Kidney (tissue), 22 donors: ENCODE measurements at places on chromosomes 6 and 20. TPM values are rescaled to one million over a fixed set of nuclear protein-coding genes. Genes with fewer than 3 reads are reported as not detected.

Gene LHFPL5
- total RNA-seq, result 0.47 TPM

Gene FAM217A
- not detected for total RNA-seq

Gene KCNQ5
- total RNA-seq, result 0.50 TPM

Gene PCMTD2
- 53.8 TPM for total RNA-seq

Gene PHACTR3
- 12.3 TPM for total RNA-seq

Gene SH3BGRL2
- total RNA-seq, result 14.6 TPM

GRCh38 chr6:166928644-166929541 is 27.5 kb downstream of the RNASET2 start:
- no peak for DNase-seq
- no peaks in the 10 kb centered on the region for H3K4me1 ChIP-seq
- no peaks in the 10 kb centered on the region for H3K36me3 ChIP-seq
- H3K27me3 ChIP-seq, result no peaks in the 10 kb centered on the region

- no peak for DNase-seq
- peaks cover 11% of the 10 kb centered on the region for H3K4me1 ChIP-seq
- no peaks in the 10 kb centered on the region for H3K27me3 ChIP-seq
- H3K27ac ChIP-seq, result no peak overlapping the region
- no peak overlapping the region for H3K4me3 ChIP-seq
- H3K36me3 ChIP-seq, result no peaks in the 10 kb centered on the region
Observed at GRCh38 chr6:167547751-167548150, 222.9 kb downstream of the TTLL2 start.

DNA sequence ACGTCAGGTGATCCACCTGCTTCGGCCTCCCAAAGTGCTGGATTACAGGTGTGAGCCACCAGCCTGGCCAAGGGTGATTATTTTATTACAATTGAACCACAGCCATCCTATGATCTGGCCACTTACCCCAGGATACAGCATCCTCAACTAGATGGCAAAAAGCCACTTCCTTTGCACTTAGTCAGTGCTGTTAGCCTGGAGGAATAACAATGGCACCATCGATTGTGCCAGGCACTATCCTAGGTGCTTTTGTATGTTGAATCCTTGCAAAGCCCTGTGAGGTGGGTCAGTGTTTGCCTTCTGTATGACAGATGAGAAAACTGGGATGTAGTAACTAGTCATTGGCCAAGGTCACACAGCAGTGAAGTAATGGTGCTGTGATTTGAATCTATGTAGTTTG is 11.2 kb upstream of the TTPAL start:
- H3K27ac ChIP-seq, result no peak overlapping the region
- no peak for DNase-seq
- no peaks in the 10 kb centered on the region for H3K4me1 ChIP-seq

- no peak for DNase-seq
- no peaks in the 10 kb centered on the region for H3K4me1 ChIP-seq
- peaks cover 10% of the 10 kb centered on the region for H3K27me3 ChIP-seq
Observed at GRCh38 chr20:56974499-56975250, 291.8 kb downstream of the BMP7 start.

GRCh38 chr20:57474816-57475215 is 50.1 kb downstream of the CTCFL start:
- H3K36me3 ChIP-seq, result no peaks in the 10 kb centered on the region
- H3K27ac ChIP-seq, result no peak overlapping the region
- H3K27me3 ChIP-seq, result no peaks in the 10 kb centered on the region
- peak; percentile 39 for DNase-seq
- H3K4me3 ChIP-seq, result no peak overlapping the region
- H3K4me1 ChIP-seq, result no peaks in the 10 kb centered on the region

GRCh38 chr20:24771542-24772061 is 177.5 kb upstream of the CST7 start:
- no peak overlapping the region for H3K4me3 ChIP-seq
- H3K27me3 ChIP-seq, result no peaks in the 10 kb centered on the region
- no peak overlapping the region for H3K27ac ChIP-seq
- DNase-seq, result no peak

- no peak for DNase-seq
- no peaks in the 10 kb centered on the region for H3K4me1 ChIP-seq
- no peak overlapping the region for H3K27ac ChIP-seq
- H3K4me3 ChIP-seq, result no peak overlapping the region
- H3K27me3 ChIP-seq, result no peaks in the 10 kb centered on the region
- H3K36me3 ChIP-seq, result no peaks in the 10 kb centered on the region
Observed at GRCh38 chr6:169555971-169556617, 145.7 kb downstream of the WDR27 start.

DNA sequence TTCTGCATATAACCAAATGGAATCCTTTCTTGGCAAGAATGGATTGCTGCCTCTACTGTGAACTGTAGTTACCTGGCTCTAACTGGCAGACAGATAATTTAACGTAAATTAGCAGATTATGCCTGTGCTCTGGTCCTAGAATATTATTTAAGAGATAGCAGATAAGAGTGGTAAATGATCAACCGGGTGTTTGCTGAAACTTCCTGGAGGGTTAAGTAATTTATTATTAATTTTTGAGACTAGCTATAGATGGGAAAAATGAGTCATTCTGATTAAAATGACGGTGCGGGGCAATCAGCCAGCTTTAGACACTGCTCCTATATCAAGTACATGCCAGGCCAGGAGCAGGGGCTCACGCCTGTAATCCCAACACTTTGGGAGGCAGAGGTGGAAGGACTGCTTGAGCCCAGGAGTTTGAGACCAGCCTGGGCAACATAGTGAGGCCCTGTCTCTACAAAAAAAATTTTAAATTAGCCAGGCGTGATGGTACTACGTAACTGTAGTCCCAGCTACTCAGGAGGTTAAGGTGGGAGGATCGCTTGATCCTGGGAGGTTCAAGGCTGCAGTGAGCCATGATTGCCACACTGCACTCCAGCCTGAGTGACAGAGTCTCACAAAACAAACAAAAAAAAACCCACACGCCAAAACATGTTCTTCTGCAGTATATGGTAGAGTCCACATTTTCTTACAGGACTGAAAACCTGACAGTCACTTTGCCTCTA is 22.6 kb downstream of the B4GALT5 start:
- peak overlapping the region; percentile 34 for H3K27ac ChIP-seq
- H3K27me3 ChIP-seq, result no peaks in the 10 kb centered on the region

GRCh38 chr6:8525370-8525769 is 90.0 kb upstream of the SLC35B3 start:
- no peak overlapping the region for H3K4me3 ChIP-seq
- DNase-seq, result no peak
- H3K27me3 ChIP-seq, result no peaks in the 10 kb centered on the region

DNA sequence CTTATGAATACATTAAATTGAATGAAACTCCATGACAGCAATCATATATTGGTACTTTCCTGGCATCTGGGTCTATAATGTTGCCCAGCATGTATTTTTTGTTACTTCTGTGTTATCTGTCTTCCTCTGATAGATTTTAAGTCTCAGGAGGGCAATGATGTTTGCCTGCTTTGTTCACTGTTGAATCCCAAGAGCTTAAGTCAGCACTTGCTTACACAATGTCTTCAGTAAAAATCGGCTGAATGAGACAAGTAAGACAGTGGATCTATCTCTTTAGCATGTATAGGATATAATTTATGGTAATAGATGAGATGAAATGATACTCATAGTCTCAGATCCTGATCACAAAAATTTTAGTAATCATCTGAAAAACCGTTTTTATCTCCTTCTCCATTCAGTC is 1034.9 kb upstream of the EPHA7 start:
- H3K4me3 ChIP-seq, result no peak overlapping the region
- no peaks in the 10 kb centered on the region for H3K36me3 ChIP-seq
- H3K27me3 ChIP-seq, result no peaks in the 10 kb centered on the region
- DNase-seq, result no peak
- H3K4me1 ChIP-seq, result no peaks in the 10 kb centered on the region
- no peak overlapping the region for H3K27ac ChIP-seq

DNA sequence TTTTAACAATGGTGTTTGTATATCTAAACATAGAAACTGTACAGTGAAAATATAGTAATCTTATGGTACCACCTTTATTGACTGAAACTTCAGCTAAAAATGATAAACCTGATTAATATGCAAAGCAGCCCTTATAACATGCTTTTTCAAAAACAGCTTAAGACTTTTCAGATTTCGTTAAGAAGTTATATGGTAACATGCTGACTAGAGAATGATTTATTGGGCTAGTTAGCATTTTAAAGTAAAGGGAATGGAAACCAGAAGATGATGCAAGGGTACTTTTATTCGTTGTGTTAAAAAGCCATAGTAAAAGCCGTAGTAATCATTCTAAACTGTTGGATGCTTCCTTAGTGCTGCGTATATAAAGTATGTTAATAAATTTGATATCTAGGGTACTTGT is 50.5 kb downstream of the CBFA2T2 start:
- no peaks in the 10 kb centered on the region for H3K4me1 ChIP-seq
- no peak overlapping the region for H3K27ac ChIP-seq
- H3K36me3 ChIP-seq, result no peaks in the 10 kb centered on the region
- no peak overlapping the region for H3K4me3 ChIP-seq
- H3K27me3 ChIP-seq, result no peaks in the 10 kb centered on the region

DNA sequence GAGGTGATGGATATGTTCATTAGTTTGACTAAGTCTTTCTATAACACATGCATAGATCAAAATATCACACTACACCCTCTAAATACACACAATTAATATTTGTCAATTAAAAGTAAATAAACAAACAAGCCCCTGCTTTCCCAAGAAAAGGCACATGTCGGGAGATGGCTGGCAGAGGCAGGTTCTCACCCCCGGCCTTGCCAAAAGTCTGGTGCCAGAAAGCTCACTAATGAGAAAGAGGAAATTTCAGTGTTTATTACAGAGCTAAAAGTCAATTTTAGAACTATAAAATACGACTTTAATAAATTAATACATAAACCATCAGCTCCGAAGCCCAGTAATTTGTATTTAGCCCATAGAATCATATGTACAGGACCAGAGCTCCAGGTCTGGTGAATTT is 404.7 kb downstream of the PTPRT start:
- no peaks in the 10 kb centered on the region for H3K4me1 ChIP-seq
- no peaks in the 10 kb centered on the region for H3K36me3 ChIP-seq
- H3K27ac ChIP-seq, result no peak overlapping the region
- H3K27me3 ChIP-seq, result no peaks in the 10 kb centered on the region
- no peak overlapping the region for H3K4me3 ChIP-seq

DNA sequence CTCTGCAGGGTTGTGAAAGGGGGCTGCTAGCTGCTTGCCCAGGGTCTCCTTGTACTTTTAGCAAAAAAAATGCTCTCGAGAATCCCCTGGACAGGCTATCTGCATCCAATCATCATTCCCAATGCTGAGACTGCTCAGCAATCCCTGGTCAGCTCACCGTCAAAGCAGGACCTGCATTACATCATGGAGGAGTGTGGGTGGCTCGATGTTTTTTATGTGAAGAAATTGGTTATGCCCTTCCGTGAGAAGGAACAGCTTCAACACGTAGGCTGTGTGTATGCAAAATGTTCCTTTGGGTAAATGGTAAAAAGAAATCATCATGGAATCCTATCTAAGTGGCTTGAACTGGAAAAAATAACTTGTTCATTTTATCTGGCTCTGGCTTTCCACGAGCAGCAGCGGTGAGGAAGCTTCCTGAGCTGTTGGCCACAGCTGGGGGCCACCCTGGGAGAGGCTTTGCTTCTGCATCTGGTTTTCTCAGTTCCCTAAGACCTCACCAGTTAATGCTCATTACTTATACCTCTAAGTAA is 111.4 kb downstream of the FYN start:
- no peaks in the 10 kb centered on the region for H3K36me3 ChIP-seq
- H3K27me3 ChIP-seq, result no peaks in the 10 kb centered on the region
- no peak overlapping the region for H3K4me3 ChIP-seq
- DNase-seq, result no peak
- H3K27ac ChIP-seq, result no peak overlapping the region

GRCh38 chr6:43842231-43842794 is 72.3 kb downstream of the VEGFA start:
- no peak overlapping the region for H3K4me3 ChIP-seq
- H3K4me1 ChIP-seq, result peaks cover 9% of the 10 kb centered on the region
- no peaks in the 10 kb centered on the region for H3K36me3 ChIP-seq
- H3K27me3 ChIP-seq, result no peaks in the 10 kb centered on the region
- H3K27ac ChIP-seq, result no peak overlapping the region
- no peak for DNase-seq
